ENCODE measurements at places on chromosomes 3 and 15.
A peak's percentile ranks its signal among the peaks of the same experiment; 100 is the strongest.

GRCh38 chr15:85541744-85542143 lies 161.3 kb downstream of the AKAP13 start:
- no peak for DNase-seq

GRCh38 chr15:71679223-71679792 lies 131.0 kb upstream of the NR2E3 start:
- DNase-seq = no peak

DNA sequence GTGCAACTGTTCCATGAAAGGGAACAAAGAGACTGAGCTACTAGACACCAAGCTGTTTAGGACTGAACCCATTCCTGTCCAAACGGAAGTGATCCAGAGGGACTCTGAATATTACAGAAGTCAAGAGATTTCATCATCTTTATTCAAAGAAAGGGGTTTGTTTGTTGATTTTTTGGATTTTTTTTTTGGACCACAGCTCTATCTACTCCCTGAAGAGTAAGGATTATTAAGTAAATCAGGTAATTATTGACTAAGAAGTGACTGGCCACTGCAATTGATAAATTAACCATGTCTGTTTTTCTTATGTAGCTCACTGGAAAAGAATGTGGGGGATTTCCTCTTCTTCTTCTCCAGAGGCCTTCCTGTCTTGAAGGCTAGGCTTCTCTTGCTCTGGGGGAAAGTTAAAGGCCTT lies 146.6 kb upstream of the TPM1 start:
- peak; percentile 93 for DNase-seq

DNA sequence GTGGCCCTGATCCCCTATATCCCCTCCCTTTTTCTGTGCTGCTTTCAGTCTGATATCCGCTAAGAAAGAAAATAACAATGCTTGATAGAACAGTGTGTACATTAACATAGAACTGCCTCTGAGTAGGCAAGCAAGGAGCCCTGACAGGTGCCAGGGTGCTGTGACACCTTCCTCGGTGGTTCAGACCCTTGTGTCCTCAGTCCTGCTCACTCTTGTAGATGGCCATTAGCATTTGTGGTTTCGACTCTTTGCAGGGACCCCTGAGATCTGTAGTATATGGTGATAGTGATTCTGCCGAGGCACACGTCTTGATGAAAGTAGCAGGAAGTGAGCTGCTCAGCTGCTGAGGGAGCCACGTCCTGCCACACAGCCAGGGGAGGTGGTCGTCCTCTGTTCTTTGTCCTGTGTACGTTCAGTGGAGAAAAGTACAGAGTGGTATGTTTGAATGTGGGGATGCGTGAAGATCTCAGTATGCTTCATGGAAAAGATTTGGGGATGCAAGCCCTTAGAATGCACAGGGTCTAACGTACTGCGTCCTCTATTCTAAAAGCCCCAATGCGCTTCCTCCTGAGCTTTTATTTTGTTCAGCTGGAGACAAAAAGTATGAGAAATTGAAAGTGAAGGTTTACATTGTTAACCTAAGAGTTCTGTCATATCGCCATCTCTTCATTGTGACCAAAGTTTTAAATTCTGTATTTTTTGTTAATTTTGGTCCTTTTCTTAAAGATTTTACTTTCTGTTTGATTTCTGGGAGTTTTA lies 35.4 kb downstream of the PXYLP1 start:
- DNase-seq = no peak

- peak; percentile 61 for DNase-seq
These were observed 297.2 kb downstream of the FHIT start for GRCh38 chr3:60954048-60954447.

GRCh38 chr15:70166506-70167087 lies 68.9 kb upstream of the TLE3 start:
- no peak for DNase-seq

- DNase-seq = no peak
These were observed 43.8 kb upstream of the MITF start for GRCh38 chr3:69695443-69695842.

DNA sequence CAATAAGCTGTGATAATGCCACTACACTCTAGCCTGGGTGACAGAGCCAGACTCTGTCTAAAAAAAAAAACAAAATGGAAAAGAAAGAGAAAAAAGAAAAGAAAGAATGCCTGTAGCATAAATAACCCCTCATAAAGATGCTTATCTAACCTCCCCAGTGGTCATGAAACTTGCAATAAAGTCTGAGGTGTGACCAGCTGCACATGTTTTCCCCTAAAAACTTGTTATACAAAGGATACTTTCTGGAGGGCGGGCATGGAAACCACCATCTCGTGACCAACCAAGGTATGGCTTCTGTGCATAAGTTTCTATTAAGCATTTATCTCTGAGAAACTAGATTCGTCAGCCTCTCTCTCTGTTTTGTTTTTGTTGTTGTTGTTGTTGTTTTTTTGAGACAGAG lies 21.8 kb downstream of the CCDC32 start:
- DNase-seq = no peak

GRCh38 chr15:96327155-96327741 lies 3.3 kb upstream of the NR2F2 start:
- DNase-seq = peak; percentile 91

- DNase-seq = no peak
These were observed 80.7 kb downstream of the SQOR start for GRCh38 chr15:45715528-45715927.

GRCh38 chr3:25405335-25405734 lies 22.7 kb upstream of the RARB start:
- no peak for DNase-seq

GRCh38 chr3:158642474-158643210 lies 1.7 kb upstream of the GFM1 start:
- no peak for DNase-seq

GRCh38 chr15:40325700-40326099 lies 2.2 kb downstream of the INAFM2 start:
- no peak for DNase-seq

GRCh38 chr3:112333381-112334317 lies 693 bp downstream of the CD200 start:
- no peak for DNase-seq

DNA sequence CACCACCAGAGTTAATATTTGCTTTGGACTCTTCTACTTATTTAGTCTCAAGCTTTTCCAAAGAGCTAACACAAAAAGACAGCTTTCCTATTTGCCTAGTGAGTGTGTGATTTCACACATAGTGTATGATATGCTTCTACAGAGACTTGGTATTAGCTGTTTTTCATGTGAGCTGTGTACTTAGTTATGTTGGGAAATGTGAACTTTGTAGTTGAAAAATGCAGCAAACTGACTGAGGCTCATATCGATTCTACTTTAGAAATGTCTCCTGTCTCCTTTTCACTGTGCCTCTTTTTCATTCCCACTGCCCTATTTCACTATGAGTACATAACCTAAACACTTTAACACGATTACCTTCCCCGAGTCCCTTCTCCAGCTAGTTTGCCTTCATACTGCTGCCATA lies 136.5 kb downstream of the ALCAM start:
- DNase-seq = no peak

GRCh38 chr3:146203776-146204175 lies 42.8 kb upstream of the PLOD2 start:
- no peak for DNase-seq

DNA sequence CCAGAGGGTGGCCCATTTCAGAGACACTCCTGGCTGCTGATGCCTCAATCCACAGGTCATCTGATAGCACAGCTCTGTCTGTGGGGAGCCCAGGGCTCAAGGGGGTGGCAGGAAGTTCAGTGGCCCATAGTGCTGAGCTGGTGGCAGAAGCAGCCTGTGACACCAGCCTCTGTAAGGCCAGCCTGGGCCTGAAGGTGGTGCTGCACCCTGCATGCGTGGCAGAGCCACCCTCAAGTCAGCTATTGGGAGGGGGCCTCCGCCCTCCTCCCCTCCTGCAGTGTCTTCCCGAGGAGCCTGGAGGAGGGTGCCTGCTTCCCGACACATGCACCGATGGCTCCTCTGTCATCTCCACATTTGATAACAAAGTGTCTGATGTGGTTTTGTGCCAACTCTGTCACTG lies 3.0 kb downstream of the PLA1A start:
- no peak for DNase-seq

DNA sequence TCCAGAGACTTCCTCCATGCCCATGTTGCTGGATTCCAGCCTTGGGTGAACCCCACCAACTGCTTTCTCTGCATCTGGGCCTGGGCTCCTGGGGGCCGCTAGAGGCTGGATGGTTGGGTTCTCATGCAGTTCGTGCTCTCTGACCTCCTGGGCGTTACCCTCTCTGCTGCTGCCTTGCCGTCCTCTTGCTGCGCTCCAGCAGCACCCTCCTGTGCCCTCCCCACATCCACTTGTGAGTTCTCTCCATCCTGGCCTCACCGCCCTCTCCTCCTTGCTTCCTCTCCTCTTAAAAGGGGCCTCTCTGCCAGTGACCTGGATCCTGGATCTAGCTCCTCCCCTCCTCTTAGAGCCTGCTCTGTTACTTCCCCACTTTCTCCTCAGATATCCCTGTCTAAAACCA lies 43.7 kb downstream of the CHCHD6 start:
- DNase-seq = no peak

GRCh38 chr3:177610686-177611633 lies 413.7 kb upstream of the TBL1XR1 start:
- no peak for DNase-seq

- DNase-seq = no peak
These were observed 158.3 kb downstream of the SV2B start for GRCh38 chr15:91258415-91258759.

GRCh38 chr3:148856384-148856783 lies 8.7 kb upstream of the CPA3 start:
- DNase-seq = no peak

- DNase-seq = no peak
These were observed 46.0 kb downstream of the PPCDC start for GRCh38 chr15:75069301-75069925.

DNA sequence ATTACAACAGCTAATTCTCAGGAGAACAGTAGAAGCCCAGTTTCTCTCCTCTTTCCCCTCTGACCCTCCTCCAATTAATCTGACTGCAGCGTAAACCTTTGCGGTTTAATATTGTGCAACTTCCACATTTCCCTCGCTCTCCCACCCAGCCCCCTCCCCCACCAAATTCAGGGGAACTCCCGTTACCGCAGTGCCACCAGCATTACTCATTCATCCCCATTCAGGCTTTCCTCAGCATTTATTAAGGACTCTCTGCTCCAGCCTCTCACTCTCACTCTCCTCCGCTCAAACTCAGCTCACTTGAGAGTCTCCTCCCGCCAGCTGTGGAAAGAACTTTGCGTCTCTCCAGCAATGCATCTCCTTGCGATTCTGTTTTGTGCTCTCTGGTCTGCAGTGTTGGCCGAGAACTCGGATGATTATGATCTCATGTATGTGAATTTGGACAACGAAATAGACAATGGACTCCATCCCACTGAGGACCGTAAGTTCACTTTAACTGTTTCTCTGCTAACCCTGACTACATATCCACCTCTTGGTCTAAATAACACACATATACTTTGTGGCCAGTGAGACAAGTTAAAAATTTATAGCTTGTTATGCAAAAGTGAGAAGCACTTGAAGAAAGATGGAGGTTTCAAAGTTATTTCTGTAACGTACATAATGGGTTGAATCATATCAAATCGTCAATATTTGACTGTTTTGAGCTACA lies at the start of gene PTX3:
PTX3 (plus strand) TSS at position 268 of the 709 bp plus-strand sequence; CDS start at position 352, 84 bp downstream.
- DNase-seq = peak; percentile 84

- no peak for DNase-seq
These were observed 296 bp downstream of the TPRA1 start for GRCh38 chr3:127590282-127590592.

- no peak for DNase-seq
These were observed 482.7 kb upstream of the PDZRN3 start for GRCh38 chr3:74107451-74107850.

DNA sequence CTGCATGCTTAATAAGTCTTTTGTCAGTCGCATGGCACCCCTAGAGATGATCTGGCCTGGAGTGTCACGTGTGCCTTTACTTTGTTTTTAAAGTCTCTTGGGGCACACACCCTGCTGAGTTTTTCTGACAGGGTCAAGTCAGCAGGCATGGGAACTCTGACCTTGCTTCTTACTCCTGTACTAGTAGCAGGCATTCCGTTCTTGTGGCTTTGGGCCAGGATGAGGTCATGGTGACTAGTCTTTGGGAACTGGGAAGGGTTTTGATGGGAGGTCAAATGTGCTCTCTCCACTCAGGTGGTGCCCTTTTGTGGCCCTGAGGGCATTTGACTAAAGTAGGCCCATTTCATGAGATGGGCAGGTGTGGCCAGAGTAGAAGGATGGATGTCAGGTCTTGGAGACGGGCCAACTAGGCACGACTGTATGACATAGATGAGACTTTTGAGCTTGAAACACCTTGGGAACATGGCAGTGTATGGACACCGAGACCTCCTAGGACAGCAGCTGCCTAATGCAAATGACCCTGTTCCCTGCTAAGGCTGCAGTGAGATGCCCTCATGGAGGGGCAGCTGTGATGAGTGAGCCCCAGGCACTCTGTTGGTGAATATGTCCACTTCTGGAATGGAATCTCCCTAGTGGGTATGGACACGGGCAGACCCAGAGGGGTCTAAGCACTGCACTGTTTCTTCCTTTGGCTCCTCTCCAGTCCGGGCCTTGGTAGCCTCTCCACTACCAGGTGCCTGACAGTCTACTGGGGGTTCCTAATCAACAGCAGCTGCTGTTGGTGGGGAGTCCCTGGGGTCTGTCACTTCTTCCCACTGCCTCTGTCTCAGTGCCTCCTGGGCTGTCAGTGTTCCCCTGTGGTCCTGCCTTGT lies 16.4 kb downstream of the SRPRB start:
- peak; percentile 20 for DNase-seq

DNA sequence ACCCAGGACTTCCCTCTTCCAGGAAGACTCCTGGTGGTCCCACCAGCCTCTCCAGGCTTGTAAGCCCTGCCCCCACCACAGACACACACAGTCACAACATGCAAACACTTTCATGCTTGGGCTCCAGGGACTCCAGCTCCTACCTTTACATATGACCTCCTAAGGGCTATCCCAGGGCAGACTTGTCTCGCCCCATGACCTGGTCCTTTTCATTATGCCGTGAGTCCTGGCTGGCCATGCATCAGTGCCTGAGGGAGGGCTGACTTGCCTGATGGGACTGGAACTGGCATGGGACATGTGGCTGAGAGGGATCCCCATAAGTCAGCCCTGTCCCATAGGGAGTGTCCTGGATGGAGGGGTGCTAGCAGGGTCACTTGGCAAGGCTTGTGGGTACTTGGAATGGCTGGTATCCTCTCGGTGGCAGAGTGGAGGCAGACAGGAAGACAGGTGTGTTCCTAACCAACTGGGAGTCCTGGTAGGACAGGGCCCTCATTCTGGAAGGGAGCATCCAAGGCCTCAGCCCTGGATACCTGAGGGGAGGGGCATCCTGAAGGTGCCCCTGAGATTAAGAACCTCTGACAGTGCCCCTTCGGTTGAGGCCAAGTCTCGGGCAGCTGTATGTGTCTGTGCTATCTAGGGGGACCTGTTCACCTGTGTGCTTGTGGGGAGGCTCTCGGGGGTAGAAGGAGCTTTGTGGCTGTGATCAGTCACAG lies 540 bp upstream of the HHATL start:
- DNase-seq = no peak

- DNase-seq = no peak
These were observed 39.8 kb upstream of the DUSP7 start for GRCh38 chr3:52095990-52096775.

Measured in fibroblast of skin of scalp (primary cell).